ENCODE measurements at places on chromosomes 7 and 10.
A peak's percentile ranks its signal among the peaks of the same experiment; 100 is the strongest.

DNA sequence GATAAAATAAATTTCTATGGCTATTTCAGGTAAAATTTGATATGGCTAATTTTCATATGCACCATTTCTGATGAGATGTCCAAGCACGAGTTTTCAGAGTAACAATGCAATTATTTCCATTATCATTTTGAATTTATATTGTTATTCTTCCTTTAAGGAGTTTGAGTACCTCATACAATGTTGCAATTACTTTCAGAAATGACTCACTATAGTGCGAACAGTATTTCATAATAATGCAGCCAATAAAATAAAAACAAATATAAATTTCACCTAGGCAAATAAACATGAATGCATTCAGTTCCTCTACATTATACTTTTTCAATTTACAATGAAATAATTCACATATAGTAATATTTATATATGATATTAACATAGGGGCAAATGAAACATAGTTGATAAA, 78.8 kb upstream of the LRRN3 start:
- no peak for DNase-seq

- no peak for DNase-seq
These were observed 63.3 kb upstream of the PRSS1 start for GRCh38 chr7:142685877-142686508.

DNA sequence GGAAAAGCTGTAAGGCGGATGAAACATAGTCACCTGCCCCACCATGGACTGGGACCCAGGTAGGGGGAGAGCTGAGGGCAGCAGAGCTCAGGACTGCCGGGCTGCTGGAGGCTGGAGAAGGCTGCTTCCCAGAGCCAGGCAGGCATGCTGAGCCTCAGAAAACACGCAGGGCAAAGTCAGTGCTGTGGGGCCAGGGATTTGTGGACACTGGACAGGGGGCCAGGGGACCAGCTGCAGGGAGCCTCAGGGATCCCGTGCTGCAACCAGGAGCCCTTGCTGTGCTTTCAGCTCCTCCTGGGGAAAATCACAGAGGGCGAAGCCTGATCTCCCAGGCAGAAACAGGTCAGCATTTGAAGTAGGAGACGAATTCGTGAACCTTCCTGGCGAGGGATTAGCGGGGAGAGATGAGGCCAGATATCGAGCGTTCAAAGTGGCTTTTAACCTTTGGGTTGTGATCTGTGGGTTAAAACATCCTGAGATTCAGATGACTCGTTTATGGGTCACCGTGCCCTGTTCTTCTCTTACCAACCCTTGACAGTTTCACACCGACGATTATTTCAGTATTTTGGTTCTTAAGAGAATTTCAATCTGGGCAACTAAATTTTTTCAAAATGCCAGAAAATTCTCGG, 85.6 kb upstream of the SHH start:
- DNase-seq, result no peak

GRCh38 chr10:90560331-90560730, 297.5 kb downstream of the HTR7 start:
- DNase-seq, result no peak

DNA sequence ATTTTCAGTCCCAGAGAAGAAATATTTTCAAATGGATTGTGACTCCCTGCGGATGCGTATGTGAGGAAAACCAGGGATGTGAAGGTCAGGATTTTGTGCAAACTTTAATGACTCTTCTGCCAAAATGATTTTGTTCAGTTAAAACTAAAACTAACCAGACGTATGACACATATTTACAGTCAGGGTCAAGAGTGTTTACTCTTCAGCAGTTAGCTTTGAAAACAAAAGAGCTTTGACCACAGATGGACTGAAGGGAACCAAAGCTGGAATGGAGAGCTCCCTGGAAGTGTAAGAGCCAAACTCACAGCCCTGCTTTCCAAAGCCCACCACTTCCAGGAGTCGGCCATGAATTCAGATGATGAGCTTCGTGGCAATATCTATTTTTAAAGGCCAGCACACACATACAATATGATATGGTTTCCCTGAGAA, 15.5 kb downstream of the SVIL start:
- no peak for DNase-seq

DNA sequence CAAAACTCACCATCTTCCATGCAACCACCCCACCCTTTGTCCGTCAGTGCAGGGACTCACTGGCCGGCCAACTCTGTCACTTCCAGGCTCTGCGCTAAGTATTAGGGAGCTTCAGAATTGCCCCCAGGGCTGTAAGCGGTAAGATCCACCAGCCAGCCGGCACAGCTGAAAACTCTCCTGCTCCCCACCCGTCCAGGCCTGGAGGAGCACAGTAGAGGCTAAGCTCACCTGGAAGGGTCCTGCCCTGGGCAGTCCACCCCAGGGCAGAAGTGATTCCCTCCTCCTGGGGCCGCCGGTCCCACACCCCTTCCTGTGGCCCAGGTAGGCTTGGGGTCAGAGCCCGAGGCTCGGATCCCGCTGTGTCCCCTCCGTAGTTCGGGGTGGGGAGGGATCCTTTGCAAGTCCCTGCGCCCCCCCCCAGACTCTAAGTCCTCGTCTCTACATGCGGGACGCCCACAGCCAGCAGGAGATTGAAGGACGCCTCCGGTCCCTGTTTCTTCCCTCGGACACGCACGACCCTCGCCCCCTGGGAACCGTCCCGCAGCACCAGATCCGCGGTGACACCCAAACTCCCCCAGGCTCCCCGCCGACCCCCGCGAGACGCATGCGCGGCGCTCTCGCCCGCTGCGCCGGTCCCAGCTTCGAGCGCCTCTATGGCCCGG, 138.9 kb downstream of the ARHGAP22 start:
- DNase-seq, result no peak

DNA sequence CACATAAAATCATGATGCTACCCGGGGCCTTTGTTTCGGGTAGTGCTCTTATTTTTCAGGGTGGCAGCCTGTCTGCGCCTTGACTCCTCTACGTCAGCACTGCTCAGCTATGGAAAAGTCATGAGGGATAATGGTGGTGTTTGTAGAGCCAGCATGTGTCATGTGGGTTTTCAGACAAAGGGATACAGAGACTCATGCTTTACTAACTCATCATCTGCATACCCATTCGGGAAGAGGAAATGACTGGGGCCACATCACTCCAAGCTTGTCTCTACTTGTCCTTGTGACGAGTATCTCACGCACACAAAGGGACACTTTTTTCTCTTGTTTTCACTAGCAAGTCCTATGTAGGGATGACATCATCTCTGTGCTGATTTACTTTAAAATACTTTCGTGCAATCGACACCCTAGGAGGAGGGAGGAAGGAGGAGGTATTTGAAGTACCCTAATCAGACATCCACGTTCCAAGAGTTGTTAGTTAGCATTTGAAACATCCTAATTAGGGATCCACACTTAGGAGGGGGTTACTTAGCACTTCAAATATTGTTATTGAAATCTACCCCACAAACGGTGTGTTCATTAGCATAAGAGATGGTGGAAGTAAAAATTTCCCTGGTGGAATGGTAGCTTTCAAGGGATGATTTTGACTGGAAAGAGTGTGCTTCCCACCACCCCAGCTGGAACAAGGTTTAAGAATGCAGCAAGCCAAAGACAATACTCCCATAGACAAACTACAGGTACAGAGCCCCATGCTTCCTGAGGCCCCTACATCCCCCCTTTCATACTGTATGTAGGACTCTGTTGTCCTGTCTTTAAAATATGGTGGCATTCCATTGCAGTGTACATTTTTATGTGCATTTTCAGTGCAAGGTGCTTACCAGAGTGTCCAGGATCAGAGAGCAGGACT, 52.0 kb downstream of the THNSL1 start:
- DNase-seq, result no peak

DNA sequence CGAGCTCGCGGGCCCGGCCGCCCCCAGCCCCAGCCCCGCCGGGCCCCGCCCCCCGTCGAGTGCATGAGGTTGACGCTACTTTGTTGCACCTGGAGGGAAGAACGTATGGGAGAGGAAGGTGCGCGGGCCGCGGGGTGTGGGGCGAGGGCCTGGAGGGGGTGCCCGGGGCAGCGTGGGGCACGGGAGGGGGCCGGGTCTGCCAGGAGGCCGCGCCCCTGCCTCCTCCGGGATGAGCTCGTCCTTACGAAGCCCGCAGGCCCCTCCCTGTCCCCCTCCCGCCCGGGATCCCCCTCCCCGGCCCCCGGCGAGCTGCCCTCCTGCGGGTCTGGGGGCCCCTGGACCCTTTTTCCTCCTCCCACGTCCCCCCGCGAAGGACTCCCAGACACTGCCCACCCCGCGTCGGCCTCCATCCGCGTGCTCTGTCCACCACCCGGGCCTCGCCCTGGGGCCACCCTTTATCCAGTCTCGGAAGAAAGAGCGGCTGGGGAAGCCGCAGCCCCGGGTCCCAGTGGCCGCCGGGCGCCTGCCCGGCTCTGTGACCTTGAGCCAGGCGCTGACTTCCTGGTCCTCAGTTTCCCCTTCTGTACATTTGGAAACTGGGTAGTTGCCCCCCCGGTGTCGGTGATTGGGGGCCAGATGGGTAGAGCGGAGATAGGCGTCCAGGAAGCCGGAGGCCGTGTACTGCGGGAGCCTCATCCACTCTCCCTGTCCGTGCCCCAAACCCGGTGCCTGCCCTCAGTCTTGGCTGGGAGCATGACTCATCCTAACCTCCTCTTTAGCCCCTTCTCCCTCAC, 521 bp downstream of the LIMK1 start:
- peak; percentile 53 for DNase-seq

DNA sequence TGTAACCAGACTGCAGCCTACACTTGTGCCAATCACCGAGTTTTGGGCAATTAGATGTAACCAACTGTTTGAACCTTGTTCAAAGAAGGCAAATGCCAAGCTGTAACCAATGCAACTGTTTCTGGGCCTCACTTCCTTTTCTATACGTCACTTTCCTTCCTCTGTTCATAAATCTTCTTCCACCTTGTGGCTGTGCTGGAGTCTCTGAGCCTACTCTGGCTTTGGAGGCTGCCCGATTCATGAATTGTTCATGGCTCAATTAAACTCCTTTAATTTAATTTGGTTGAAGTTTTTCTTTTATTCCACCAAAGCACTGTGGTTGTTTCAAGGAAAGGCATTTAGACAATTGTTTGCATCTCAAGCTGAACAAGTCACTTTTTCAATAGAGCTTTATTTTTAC, 43.5 kb upstream of the UCN3 start:
- DNase-seq, result no peak

- DNase-seq, result peak; percentile 26
These were observed 246.7 kb downstream of the ETV1 start for GRCh38 chr7:13742811-13743210.

GRCh38 chr10:35745617-35746403, 103.7 kb upstream of the FZD8 start:
- DNase-seq, result no peak

DNA sequence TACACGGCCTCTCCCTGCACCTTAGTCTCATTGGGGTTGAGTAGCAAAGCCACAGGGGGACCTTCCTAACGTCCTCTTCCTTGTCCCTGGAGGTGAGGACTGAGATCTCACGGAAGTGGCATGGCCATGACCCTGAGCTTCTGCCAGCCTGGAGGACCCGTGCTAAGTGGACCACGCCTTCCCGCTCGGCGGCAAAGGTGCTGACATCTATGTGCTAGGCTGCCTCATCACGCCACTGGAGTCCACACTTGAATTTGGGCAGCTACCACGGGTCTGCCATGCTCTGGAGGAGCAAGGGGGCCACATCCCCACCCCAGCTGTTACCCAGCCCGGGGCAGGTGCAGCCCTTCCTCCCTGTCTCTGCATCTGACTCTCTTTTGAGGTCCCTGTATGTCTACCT, 15.3 kb downstream of the GHRHR start:
- no peak for DNase-seq

DNA sequence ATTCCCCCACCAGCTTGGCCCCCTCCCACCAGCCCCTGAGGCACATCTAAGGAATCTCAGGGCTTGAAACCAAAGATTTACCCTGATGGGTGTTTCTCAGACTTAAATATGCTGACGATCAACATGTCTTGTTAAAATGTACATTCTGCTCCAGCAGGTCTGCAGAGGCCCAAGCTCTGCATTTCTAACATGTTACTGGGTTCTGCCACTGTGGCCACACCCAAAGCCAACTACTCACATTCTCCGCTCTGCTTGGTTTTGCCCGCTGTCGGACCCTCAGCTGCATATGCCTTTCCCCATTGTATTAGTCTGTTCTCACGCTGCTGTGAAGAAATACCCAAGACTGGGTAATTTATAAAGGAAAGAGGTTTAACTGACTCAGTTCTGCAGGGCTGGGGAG, 8.9 kb downstream of the PIP4K2A start:
- no peak for DNase-seq

DNA sequence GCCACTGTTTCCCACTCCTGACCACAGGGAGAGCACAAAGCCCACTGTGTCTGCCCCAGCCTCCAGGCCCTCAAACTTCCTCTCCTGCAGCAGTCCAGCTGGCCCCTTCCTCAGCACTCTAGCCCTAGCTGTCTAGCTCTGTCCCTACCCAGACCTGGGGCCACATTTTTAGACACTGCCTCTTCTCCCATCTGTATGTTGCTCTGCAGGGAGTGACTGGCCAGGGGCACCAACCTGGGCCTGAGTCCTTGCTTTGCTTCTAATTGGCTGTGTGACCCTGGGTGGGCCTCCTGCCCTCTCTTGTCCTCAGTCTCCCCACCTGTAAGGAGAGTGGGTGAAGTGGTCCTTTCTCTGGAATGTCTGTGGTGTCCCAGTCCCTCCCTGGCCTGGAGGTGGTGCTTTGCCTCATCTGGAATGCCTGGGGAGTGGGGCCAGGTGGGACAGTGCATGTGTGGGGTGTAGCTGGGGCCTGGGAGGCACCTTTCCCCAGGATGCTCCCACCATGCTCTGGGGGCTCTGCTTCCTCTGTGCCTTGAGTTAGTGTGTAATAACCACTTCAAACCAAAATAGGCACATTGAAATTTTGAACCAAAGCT, 25.1 kb downstream of the AQP1 start:
- DNase-seq, result no peak

- DNase-seq, result no peak
These were observed 56.6 kb upstream of the GDF10 start for GRCh38 chr10:47243356-47243755.

- DNase-seq, result peak; percentile 17
These were observed 181.3 kb downstream of the MAGI2 start for GRCh38 chr7:79272066-79272669.

DNA sequence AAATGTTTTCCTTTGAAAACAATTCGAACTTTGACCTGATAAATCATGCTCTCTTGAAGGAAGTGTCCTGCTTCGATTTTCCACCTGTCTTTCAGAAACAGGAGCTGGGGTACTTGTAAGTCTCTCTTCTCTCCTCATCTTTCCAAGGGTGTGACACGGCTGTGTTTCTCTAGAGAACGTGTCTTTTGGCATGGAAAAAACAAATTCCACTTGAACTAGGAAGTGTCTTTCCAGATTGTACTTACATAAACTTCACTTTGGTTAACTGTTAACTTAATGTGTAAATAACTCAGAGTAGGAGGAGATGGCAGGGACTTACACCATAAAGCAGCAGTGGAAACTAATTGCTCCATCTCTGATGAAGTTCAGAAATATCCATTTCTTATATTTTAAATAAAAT, 4.2 kb upstream of the CALCR start:
- DNase-seq, result no peak

- no peak for DNase-seq
These were observed 39.5 kb downstream of the XRCC2 start for GRCh38 chr7:152636441-152636840.

- peak; percentile 39 for DNase-seq
These were observed 572 bp downstream of the AGK start for GRCh38 chr7:141551782-141552181.

- DNase-seq, result peak; percentile 15
These were observed 274.4 kb downstream of the THSD7A start for GRCh38 chr7:11557627-11558026.

GRCh38 chr7:142616121-142616643, 133.1 kb upstream of the PRSS1 start:
- no peak for DNase-seq

Data from activated CD4-positive, alpha-beta T cell treated with anti-CD3 and anti-CD28 coated beads, Interleukin-10, Interleukin-2, amounts not matched to agents 100 ng/mL and 50 ng/mL, durations not matched to agents 16 hours and 8 hours (primary cell).